ENCODE measurements at places on chromosomes 7 and 10.

GRCh38 chr10:46062723-46063428 lies 16.8 kb upstream of the MSMB start:
- DNase-seq, result no peak

- DNase-seq, result no peak
Observed at GRCh38 chr10:100730725-100731406, 14.5 kb upstream of the PAX2 start.

DNA sequence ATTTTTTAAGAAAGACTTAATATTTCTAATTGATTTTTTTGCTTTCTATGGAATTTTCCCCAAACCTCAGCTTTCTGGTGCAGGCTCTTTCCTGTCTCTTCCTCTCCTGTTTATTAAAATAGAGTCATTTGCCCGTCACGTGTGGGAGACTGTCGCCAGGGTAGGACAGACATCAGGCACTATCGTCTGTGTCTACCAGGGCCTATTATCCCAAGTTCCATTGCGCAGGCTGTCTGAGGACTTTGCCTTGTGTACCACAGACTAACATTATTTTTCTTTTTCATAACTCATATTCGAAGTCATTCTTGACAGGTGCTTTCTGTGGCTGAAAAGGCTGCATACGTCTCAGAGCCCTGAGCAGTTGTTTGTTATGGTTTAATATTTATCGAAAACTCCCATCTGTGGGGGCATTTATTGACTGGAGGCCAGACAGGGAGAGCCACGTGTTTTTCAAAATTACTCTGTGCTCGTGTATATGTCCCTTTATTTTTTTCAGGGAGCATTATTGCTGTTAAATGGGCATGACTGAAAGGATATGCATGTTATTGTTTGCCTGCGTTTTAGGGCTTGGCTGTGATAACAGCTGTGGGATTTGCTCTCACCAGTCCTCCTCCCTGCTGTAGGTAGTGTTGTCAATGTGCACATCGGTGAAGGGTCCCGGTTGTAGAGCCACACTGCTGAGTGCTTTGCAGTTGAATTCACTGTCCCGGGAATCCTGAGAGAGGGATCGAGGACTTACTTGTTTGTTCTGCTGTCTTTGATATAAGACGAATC lies 89.8 kb downstream of the CAMK1D start:
- DNase-seq, result no peak

DNA sequence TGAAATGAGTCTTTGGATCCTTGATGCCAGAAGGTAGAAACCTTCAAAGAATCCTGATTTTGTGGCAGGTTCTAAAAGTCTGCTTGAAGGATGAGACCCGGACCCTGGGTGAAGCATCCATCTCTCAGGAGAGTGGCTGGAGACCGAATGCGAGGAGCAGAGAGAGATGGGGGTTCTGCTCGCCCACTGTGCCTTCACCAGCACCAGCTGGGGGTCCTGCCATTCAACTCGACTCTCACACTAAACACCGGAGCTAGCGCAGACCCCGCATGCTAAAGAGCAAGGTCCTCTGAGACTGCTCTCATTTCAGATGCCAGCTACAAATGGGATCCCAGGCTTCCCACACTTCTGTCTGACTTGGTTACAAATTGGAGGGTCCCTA lies 218.4 kb downstream of the GLRX3 start:
- no peak for DNase-seq

GRCh38 chr10:34333513-34333912 lies 481.6 kb downstream of the PARD3 start:
- DNase-seq, result no peak

- no peak for DNase-seq
Observed at GRCh38 chr7:12635830-12636229, 51.6 kb upstream of the ARL4A start.

DNA sequence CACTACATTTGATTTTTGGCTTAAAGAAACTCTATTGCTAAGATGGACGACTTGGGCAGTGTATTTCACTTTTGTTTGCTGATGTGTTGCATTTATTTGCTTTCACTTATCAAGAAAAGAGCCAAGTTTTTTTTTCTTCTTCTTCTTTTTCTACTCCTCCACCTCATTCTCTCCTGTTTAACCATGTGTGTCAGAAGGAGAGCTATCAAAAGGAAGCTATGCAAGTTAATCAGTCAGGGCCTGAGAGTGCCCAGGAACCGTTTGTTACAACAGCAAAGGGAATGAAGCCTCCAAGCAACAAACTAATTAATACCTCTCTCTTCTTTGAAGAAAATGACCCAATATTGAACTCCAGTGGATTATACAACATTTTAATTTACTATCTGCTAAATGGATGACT lies 299.3 kb downstream of the GRM8 start:
- DNase-seq, result no peak

DNA sequence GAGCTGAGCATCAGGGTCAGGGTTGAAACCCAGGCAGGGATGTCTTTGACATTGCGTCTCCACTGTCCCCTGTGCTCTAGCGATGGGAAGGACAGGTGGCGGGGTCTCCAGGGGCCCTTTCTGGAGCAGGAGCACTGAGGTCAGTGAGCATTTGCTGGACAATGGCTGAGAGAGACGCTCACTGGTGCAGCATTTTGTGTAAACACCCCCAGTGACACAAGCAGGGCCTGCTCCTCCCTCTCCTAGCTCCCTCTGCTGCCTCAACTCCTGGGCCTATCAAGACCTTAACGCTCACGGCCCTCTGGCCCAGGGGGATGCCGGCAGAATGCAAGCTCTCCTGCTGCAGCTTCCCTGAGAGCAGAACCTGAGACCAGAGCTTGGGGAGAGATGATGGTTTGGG lies 17.4 kb upstream of the INMT start:
- no peak for DNase-seq

GRCh38 chr7:137931823-137932222 lies 70.1 kb downstream of the CREB3L2 start:
- no peak for DNase-seq

- DNase-seq, result no peak
Observed at GRCh38 chr7:159296093-159296681, 151.5 kb upstream of the VIPR2 start.

GRCh38 chr10:49734676-49735075 lies 27.4 kb downstream of the OGDHL start:
- no peak for DNase-seq

- no peak for DNase-seq
Observed at GRCh38 chr7:1811850-1812508, 141.9 kb downstream of the ELFN1 start.

GRCh38 chr10:59896191-59896590 lies 10.2 kb downstream of the CCDC6 start:
- DNase-seq, result no peak

DNA sequence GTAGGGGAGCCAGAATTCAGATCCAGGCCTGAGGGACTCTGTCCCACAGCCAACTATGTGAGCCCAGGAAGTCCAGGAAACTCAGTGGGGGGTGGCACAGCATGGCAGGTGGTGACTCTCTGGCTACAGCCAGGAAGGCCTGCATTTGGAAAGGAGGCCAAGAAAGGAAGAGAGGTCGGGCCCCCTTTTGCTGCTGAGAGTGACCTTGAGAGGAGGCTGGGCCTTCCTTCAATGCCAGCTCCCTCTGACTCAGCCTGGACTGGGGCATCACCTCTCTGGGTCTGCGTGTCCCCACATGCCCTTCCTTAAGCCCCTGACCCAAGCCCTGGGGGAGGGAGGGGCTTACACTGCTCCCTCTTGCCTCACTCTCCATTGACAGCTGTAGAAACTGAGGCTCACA lies 6.4 kb upstream of the MYL10 start:
- DNase-seq, result no peak

DNA sequence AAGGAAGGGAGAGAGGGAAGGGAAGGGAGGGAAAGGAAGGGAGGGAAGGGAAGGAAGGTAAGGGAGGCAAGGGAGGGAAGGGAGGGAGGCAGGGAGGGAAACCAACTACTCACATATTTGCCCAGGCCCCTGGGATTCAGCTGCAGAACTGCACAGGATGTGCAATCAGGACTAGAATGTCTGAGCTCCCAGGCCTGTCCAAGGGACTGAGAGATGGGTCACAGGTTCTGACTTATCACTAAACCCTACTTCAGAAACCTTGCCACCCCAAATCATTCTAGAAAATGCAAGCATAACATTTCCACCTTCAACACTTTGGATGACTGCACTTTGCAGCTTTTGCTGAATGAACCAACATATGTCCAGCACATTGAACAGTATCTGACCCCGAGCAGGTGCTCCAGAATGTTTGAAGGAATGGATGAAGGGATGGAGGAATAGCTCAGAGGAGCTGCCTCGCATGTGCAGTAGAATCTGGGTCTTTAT lies 245.3 kb downstream of the KCNMA1 start:
- no peak for DNase-seq

- no peak for DNase-seq
Observed at GRCh38 chr10:6009961-6010360, 32.6 kb upstream of the IL15RA start.

GRCh38 chr7:24894429-24895221 lies 85.4 kb downstream of the OSBPL3 start:
- DNase-seq, result no peak

GRCh38 chr7:148327379-148327778 lies 263.2 kb upstream of the C7orf33 start:
- DNase-seq, result no peak

GRCh38 chr10:74953214-74953613 lies 126.8 kb downstream of the KAT6B start:
- DNase-seq, result no peak

DNA sequence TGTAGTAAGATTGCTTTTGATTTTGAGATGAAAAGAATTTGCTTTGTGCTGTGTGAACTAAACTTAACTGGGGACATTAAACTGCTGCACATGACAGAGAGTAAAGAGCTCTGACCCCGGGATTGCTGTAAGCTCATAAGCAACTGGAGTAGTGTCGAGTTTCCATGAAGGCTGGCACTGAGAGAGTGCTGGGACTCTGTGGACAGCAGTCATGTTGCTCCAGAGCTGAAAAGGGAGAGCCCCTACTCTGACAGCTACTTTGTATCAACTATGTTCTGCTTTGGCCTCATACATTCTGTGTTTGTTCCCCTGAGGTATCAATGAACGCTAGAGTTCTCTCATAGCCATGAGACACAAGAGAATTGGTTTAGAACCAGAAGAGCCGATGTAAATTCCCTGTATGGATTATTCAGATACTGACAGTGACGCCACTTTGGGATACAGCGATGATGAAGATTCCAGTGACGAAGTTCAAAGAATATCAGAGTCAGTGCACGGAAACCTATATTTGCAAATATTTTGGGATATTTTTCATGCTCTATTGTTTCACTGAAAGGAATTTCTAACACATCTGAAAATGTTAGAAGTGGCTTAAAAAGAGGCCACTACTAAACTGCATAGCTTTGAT lies 185.9 kb upstream of the DKK1 start:
- DNase-seq, result no peak

DNA sequence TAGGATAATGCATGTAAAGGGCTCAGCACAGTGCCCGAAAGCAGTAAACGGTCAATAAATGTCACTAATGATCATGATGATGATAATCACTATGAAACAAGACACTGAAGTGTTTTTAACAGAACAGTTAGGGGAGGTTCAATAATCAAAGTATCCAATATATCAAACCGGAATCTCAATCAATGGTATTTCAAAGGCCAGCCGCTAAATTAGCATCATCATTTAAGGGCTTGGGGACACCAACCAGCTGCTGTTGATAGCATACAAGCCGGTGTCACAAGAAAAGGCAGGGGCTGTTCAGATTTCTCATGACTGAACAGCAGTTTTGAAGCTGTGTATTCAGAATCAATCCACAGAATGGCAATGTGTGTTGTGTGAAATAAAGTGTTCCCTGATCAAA lies 316.0 kb upstream of the NPVF start:
- DNase-seq, result no peak

DNA sequence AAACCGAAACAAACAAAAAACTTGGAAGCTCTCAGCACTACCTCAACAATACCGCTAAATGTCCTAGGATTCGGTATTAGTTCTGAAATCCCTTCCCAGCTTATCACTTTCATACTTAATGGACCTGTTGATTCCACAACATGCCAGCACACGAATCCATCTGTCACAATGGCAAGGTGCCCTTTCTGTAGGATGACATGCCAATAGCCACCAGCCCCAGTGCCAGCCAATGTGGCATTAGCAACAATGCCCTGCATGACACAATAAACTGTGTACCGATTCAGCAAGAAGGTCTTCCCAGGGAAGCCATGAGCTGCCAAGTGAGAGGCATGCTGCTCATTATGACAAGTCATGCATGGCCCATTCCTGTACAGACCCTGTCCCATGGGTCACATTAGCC lies 35.6 kb upstream of the CHCHD3 start:
- DNase-seq, result no peak

DNA sequence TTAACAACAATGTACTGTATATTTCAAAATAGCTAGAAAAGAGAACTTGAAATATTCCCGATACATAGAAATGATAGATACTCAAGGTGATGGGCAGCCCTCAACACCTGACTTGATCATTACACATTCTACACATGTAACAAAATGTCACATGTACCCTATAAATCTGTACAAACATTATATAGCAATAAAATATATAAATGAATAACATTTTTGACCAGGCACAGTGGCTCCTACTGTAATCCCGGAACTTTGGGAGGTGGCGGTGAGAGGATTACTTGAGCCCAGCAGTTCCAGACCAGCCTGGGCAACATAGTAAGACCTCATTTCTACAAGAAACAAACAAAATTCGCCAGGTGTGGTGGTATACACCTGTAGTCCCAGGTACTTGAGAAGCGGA lies 659.5 kb upstream of the NRP1 start:
- DNase-seq, result no peak

GRCh38 chr10:112562809-112563663 lies 116.0 kb downstream of the VTI1A start:
- peak; percentile 39 for DNase-seq

DNA sequence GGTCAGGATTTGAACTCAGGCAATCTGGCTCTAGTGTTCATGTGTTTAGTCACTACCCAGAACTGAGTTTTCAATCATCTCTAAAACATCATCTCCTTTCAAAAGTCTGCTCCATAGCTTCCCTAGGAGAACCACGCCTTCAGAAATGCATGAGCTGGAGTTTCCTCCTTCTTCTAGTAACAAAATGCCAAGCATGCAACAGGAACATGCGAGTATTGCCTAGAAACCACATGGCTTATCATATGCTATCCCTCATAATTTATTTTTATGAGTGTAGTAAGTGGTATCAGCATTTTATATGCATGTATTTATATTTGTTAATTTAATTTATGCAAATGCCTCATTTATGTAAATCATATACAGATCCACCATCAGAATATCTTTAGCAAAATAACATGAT lies 170.9 kb downstream of the RAB11FIP2 start:
- DNase-seq, result no peak

DNA sequence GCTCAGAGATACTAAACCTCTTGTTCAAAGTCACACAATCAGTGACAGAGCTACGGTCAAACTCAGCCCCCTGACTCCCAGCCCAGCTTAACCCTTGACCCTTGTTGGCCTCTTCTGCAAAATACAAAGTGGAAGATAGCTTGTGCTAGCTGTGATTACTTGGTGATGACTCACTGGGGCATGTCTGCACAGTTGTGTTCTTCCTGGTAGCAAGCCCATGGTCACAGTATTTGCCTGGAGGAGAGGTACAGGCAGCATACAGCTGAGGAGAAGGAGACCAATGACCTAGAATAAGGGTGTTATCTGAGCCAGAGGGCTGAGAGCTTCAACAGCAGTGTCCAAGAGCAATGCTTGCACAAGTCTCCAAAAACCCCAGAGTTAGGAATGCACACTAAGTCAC lies 5.7 kb upstream of the HSPA12A start:
- no peak for DNase-seq

- no peak for DNase-seq
Observed at GRCh38 chr7:150468241-150468640, 17.8 kb downstream of the GIMAP8 start.

GRCh38 chr7:23200331-23200730 lies 18.5 kb downstream of the NUP42 start:
- no peak for DNase-seq

- no peak for DNase-seq
Observed at GRCh38 chr7:2508327-2509215, 11.0 kb upstream of the LFNG start.

- DNase-seq, result no peak
Observed at GRCh38 chr10:96850825-96851224, 18.7 kb downstream of the LCOR start.

Data from NCI-H2081 treated with DMSO at 0.1 percent for 48 hours (cell line).